Frontal cortex (tissue), 4 donors: ENCODE measurements at places on chromosomes 12 and 14.

DNA sequence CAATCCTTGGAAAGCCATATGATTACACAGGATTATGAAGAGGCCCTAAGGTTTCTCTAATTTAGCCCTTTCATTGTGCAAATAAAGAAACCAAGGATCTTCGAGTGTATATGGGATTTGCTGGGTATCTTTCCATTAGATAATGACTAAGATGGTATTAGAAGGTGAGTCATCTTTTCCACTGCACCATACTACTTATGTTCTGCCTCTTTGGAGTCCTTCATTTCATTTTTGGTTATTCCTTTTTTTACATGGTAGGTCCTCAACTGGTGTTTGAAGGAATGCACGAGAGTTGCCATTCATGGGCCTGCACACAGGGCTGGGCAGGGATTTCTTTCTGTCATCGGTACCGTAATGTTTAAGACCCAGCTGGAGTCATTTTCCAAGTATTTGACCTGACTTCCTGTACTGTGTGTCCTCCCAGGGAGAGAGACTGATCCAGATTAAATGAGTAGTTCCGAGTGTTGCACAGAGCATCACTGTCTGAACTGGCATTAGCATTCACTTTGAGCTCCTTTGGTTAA is 85.7 kb downstream of the BORCS5 start:
- no peak for DNase-seq

GRCh38 chr12:14716848-14717444 is 20.5 kb upstream of the GUCY2C start:
- no peak for DNase-seq

GRCh38 chr14:100791995-100792394 is 33.9 kb upstream of the MEG3 start:
- no peak for DNase-seq

- DNase-seq = no peak
Observed at GRCh38 chr12:92898755-92899154, 30.3 kb downstream of the EEA1 start.

GRCh38 chr12:6295094-6295811 is 15.2 kb upstream of the PLEKHG6 start:
- no peak for DNase-seq

DNA sequence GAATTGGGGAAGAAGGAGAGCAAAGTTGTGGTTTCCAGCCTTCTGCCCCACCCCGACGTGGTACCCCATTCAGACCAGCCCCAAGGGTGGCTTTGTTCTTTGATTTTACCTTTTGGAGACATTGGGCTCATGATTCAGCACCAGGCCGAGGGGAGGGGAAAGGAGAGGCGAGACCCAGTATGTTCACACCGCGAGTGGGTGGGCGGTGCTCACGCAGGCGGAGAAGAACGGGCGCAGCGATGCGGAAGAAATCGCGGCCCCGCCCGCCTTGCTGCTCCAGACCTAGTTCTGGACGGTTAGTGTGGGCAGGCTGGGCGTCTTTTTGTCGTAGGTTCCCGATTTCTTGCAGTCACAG is 963 bp downstream of the ATL1 start:
- peak; percentile 47 for DNase-seq

DNA sequence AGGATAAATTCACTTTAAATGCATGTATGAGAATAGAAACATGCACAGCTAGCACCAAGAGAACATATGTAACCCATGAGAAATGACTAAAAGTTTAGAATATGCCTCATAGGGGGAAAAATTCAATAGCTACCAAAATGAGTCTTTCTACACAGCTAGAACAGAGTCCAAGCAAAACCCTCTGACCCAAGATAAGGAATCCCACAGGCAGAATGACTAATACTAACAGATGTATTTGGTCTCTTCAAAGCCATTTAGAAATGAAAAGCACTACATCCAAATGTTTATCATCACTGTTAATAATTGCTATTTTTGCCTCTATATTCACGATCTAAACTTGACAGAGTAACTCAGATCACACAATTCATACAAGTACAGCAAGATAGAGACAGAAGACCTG is 44.0 kb downstream of the KICS2 start:
- DNase-seq = no peak

DNA sequence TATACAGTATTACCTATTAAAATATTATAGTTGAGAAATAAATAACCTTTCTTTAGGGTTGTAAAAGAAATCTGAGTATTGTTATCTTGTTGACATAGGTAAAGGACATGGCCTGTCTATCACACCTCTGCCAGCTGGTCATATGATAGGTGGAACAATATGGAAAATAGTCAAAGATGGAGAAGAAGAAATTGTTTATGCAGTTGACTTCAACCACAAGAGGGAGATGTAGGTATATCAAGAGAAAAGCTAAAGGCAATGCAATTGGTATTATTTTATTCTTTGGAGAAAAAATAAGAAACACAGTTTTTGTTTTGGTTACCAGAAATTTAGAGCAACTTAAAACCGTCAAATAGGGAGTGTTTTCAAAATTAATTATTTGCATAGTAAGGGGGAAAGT is 13.5 kb downstream of the CPSF2 start:
- DNase-seq = no peak

- no peak for DNase-seq
Observed at GRCh38 chr14:94926176-94926575, 156.3 kb upstream of the GSC start.

- DNase-seq = peak; percentile 8
Observed at GRCh38 chr12:103012884-103013283, 55.4 kb downstream of the ASCL1 start.
